CD4-positive, alpha-beta memory T cell (primary cell): ENCODE measurements at places on chromosomes 4 and X. TPM values are rescaled to one million over a fixed set of nuclear protein-coding genes. Genes with fewer than 3 reads are reported as not detected.

TCEAL9 gene
- 2.4 TPM for total RNA-seq

TECRL gene
- not detected for total RNA-seq

STK32B gene
- not detected for total RNA-seq

FGG gene
- not detected for total RNA-seq

XG gene
- total RNA-seq = 0.32 TPM

GDPD2 gene
- not detected for total RNA-seq

SSX3 gene
- not detected for total RNA-seq

VCX3B gene
- not detected for total RNA-seq

EREG gene
- not detected for total RNA-seq

RGN gene
- total RNA-seq = not detected

GLUD2 gene
- total RNA-seq = 0.53 TPM

GAGE12J gene
- not detected for total RNA-seq

SLC9B1 gene
- 3.2 TPM for total RNA-seq

SYTL5 gene
- total RNA-seq = not detected

RTL9 gene
- total RNA-seq = not detected

FAM9C gene
- total RNA-seq = not detected

TRAM1L1 gene
- total RNA-seq = not detected

TKTL1 gene
- 1.9 TPM for total RNA-seq

TRIML1 gene
- not detected for total RNA-seq

CLOCK gene
- total RNA-seq = 15.4 TPM

ETDA gene
- total RNA-seq = not detected

UBQLN2 gene
- 62.6 TPM for total RNA-seq

PLK4 gene
- total RNA-seq = 1.1 TPM

TMPRSS11F gene
- not detected for total RNA-seq

JAKMIP1 gene
- 3.0 TPM for total RNA-seq

NDST3 gene
- not detected for total RNA-seq

MAGEA4 gene
- not detected for total RNA-seq

HS3ST1 gene
- 0.03 TPM for total RNA-seq

ERAS gene
- total RNA-seq = not detected

ATP8A1 gene
- total RNA-seq = 25.8 TPM

EIF2S3 gene
- 218 TPM for total RNA-seq
